ENCODE measurements at places on chromosomes 16 and 17. TPM values are rescaled to one million over a fixed set of nuclear protein-coding genes. Genes with fewer than 3 reads are reported as not detected.

GRCh38 chr17:64403881-64404460, 13.3 kb upstream of the PECAM1 start:
- H3K4me3 ChIP-seq: no peak overlapping the region
- no peaks in the 10 kb centered on the region for H3K4me1 ChIP-seq
- H3K27ac ChIP-seq: no peak overlapping the region
- no peaks in the 10 kb centered on the region for H3K27me3 ChIP-seq

DNA sequence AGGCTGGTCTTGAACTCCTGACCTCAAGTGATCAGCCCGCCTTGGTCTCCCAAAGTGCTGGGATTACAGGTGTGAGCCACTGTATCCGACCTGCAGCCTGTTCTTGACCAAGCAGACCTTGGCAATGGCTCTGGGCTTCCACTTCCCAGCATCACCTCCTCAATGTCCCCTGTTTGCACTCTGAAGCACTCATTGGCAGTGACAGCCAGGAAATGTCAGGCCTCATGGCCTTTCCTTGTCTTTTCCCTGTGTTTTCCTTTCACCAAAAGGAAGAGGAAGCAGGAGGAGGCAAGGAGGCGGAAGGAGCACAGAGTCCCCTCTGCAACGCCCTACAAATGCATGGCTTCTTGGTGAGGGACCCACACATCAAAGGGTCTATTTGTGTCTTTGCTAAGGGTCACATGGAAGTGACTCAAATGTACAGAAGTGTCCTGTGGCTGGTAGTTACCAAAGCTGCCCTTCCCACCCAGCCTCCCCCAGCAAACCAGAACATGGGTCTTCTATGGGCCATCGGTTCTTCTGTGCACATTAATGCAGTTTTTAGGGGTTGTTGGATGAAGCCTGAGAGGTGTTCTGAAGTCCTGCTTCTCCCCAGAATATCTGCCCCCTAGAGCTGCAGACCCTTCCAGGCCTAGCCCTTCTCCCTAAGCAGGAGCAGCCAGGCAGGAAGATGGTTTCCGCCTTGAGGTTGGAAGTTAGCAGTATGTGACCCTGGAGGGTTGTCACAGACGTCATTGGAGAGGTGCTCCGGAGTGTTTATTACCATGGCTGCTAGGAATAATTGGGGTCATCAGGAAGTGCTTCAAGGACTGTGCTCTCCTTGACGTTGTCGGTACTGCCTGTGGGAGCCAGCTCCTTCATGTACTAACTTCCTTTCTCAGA, 60.8 kb downstream of the WIPI1 start:
- H3K36me3 ChIP-seq: no peaks in the 10 kb centered on the region
- H3K4me1 ChIP-seq: no peaks in the 10 kb centered on the region
- no peak overlapping the region for H3K4me3 ChIP-seq
- H3K27me3 ChIP-seq: no peaks in the 10 kb centered on the region
- no peak overlapping the region for H3K27ac ChIP-seq

GRCh38 chr16:4745274-4745569, 10.9 kb downstream of the DNAAF8 start:
- no peaks in the 10 kb centered on the region for H3K27me3 ChIP-seq
- H3K4me1 ChIP-seq: peaks cover 21% of the 10 kb centered on the region
- DNase-seq: no peak
- no peak overlapping the region for H3K27ac ChIP-seq
- no peak overlapping the region for H3K4me3 ChIP-seq
- peaks cover 5% of the 10 kb centered on the region for H3K36me3 ChIP-seq

DNA sequence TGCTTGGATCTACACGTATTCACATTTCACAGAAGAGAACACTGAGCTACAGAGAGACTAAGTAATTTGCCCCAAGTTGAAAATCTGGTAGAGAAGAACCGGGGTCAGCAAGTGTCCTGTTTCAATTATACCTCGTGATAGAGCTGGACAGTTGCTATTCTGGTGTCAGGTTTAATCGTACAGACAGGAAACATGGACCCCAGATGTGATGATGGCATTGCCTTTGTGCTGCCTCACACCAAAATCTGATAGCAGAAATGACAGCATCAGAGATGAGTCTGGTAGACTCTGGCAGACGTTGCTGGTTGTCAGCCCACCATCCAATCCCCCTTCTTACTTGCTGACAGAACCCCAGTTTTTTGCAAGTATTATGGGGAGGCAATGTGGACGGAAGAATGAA, 112.1 kb upstream of the FOXF1 start:
- DNase-seq: no peak
- no peak overlapping the region for H3K4me3 ChIP-seq
- H3K4me1 ChIP-seq: peaks cover 21% of the 10 kb centered on the region
- no peaks in the 10 kb centered on the region for H3K36me3 ChIP-seq

DNA sequence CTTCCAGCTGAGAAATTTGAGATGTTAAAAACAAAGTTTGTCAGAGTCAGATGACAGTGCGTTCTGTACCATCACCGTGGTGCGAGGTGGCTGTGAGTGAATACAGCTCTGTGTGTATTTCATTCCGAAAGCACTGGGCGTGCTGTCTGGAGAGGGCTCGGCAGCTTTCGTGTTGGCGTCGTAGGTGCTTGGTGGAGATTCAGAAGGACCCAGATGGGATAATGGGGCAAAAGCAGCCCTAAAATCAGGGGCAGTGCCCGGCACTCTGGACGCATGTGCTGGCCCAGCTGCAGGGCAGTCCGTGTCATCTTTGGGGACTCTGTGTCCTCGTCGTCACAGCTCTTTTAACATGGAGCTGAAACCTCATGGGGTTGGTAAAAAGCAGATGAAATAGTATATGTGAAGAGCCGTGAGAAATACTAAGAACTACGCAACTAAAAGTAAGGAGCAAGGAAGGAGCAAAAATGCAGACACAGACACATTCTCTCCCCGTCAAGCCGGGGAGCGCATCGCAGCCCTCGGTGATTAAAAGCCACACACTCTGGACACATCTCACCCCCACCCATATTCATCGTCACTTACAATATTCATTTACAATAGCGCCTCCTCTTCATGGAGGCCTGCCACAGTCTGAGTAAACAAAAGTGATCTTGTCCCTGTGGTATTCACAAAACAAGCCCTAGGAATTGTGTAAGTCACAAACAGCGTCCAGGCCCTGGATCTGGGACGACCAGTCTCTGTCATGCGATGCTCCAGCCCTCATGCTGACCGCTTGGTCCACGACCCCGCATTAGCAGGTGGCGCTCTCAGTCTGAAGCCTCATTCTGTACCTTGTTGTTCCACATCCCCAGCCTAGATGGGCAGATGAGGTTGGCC, 206.7 kb downstream of the RPTOR start:
- DNase-seq: peak; percentile 89
- no peaks in the 10 kb centered on the region for H3K27me3 ChIP-seq
- H3K27ac ChIP-seq: peak overlapping the region; percentile 20
- H3K36me3 ChIP-seq: no peaks in the 10 kb centered on the region

GRCh38 chr17:38658741-38659345, 15.9 kb downstream of the EPOP start:
- peaks cover 28% of the 10 kb centered on the region for H3K27me3 ChIP-seq
- H3K27ac ChIP-seq: no peak overlapping the region
- no peaks in the 10 kb centered on the region for H3K36me3 ChIP-seq

- H3K4me3 ChIP-seq: no peak overlapping the region
- H3K27me3 ChIP-seq: no peaks in the 10 kb centered on the region
- no peak for DNase-seq
Measured at GRCh38 chr16:65546353-65546791, 424.5 kb upstream of the CDH11 start.

GRCh38 chr16:53094013-53094630, 39.3 kb downstream of the CHD9 start:
- no peaks in the 10 kb centered on the region for H3K36me3 ChIP-seq
- H3K4me1 ChIP-seq: no peaks in the 10 kb centered on the region
- H3K27me3 ChIP-seq: no peaks in the 10 kb centered on the region
- DNase-seq: peak; percentile 82
- H3K4me3 ChIP-seq: no peak overlapping the region

GRCh38 chr16:17301593-17302135, 169.1 kb downstream of the XYLT1 start:
- no peak for DNase-seq
- H3K4me1 ChIP-seq: peaks cover 2% of the 10 kb centered on the region
- peak overlapping the region; percentile 97 for H3K27ac ChIP-seq
- no peaks in the 10 kb centered on the region for H3K27me3 ChIP-seq
- no peak overlapping the region for H3K4me3 ChIP-seq

DNA sequence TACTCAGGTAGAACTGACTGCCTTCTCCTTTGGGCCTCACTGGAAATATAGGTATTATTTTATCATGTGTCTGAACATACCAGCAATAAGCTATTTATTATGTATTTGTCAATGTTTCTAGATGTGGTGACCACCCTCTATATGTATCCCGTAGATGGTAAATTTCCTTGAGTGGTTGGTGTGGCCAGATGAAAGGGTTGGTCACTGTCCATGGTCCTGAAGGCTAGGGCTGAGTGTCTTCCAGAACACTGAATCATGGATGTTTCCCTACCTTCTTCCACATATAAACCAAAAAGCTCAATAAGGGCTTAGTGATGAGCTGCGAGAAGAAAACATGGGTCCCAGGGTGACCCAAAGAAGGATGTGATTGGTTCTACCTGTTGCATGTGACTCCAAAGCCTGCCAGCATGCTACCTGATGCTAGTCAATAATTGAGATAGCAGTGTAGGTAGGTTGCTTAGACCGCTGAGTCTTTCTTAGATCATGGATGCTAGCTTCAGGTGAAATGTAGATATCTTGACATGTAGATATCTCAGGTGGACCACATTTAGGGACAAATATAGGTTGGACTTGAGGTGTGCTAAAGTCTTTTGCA, 150.3 kb downstream of the ASIC2 start:
- no peaks in the 10 kb centered on the region for H3K27me3 ChIP-seq
- no peak overlapping the region for H3K4me3 ChIP-seq
- no peak for DNase-seq
- H3K27ac ChIP-seq: no peak overlapping the region

- H3K27ac ChIP-seq: no peak overlapping the region
- no peaks in the 10 kb centered on the region for H3K4me1 ChIP-seq
- no peaks in the 10 kb centered on the region for H3K27me3 ChIP-seq
- no peak overlapping the region for H3K4me3 ChIP-seq
Measured at GRCh38 chr17:57158325-57158724, 73.3 kb downstream of the AKAP1 start.

GRCh38 chr17:34760931-34761495, 181.6 kb downstream of the TMEM132E start:
- H3K4me1 ChIP-seq: no peaks in the 10 kb centered on the region
- peak; percentile 47 for DNase-seq
- H3K36me3 ChIP-seq: no peaks in the 10 kb centered on the region

- no peaks in the 10 kb centered on the region for H3K27me3 ChIP-seq
- no peaks in the 10 kb centered on the region for H3K36me3 ChIP-seq
- H3K4me1 ChIP-seq: no peaks in the 10 kb centered on the region
- no peak overlapping the region for H3K4me3 ChIP-seq
Measured at GRCh38 chr17:44930667-44931066, 15.4 kb upstream of the GFAP start.

DNA sequence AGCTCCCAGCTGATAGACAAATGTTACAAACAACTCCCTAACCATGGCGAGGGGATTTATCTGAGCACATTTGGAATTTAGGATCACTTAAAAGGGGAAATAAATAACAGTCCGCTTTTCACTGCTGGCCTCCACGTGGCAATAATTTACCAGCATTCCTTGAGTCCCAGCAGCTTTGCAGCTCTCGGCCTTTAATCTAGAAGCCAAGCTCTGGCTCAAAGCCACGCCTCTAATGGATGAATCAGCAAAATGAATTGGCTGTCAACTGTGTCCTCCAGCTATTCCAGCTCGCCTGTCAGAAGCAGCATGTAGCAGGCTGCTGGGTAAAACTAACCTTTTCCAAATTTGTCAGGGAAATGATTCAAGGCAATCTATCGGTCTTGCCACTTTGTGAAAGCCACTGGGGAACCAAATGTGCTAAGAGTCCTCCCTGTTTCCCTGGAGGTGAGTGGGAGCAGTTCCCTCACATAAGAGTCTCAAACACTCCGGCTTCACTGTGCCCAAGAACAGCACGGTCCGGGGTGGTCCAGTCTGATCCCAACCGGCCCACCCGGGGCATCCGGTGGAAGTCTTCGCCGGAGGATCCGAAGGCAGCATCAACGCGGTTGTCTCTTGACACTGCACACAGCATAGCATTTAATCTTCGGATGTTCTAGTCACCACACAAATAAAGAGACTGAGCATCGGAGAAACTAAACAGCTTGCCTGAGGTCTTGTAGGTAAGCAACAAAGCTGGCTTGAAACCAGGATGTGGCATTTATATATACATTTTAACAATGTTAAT, 143.3 kb downstream of the PARN start:
- no peaks in the 10 kb centered on the region for H3K4me1 ChIP-seq
- no peaks in the 10 kb centered on the region for H3K27me3 ChIP-seq
- peak overlapping the region; percentile 40 for H3K4me3 ChIP-seq
- H3K36me3 ChIP-seq: no peaks in the 10 kb centered on the region

- no peak overlapping the region for H3K27ac ChIP-seq
- H3K4me1 ChIP-seq: no peaks in the 10 kb centered on the region
- no peaks in the 10 kb centered on the region for H3K27me3 ChIP-seq
- H3K4me3 ChIP-seq: no peak overlapping the region
- no peak for DNase-seq
Measured at GRCh38 chr17:1597861-1598342, 30.7 kb downstream of the SLC43A2 start.

GRCh38 chr16:86022381-86022960, 123.5 kb downstream of the IRF8 start:
- H3K27ac ChIP-seq: no peak overlapping the region
- peaks cover 17% of the 10 kb centered on the region for H3K4me1 ChIP-seq
- DNase-seq: peak; percentile 21
- no peaks in the 10 kb centered on the region for H3K36me3 ChIP-seq

GRCh38 chr16:2512735-2513404, 882 bp upstream of the ATP6V0C start:
- peak; percentile 72 for DNase-seq
- peak overlapping the region; percentile 92 for H3K4me3 ChIP-seq
- no peaks in the 10 kb centered on the region for H3K36me3 ChIP-seq
- no peaks in the 10 kb centered on the region for H3K27me3 ChIP-seq

GRCh38 chr17:4130715-4131114, 12.1 kb downstream of the ZZEF1 start:
- no peak overlapping the region for H3K27ac ChIP-seq
- peaks cover 20% of the 10 kb centered on the region for H3K4me1 ChIP-seq
- no peak overlapping the region for H3K4me3 ChIP-seq
- no peaks in the 10 kb centered on the region for H3K27me3 ChIP-seq
- peak; percentile 64 for DNase-seq

DNA sequence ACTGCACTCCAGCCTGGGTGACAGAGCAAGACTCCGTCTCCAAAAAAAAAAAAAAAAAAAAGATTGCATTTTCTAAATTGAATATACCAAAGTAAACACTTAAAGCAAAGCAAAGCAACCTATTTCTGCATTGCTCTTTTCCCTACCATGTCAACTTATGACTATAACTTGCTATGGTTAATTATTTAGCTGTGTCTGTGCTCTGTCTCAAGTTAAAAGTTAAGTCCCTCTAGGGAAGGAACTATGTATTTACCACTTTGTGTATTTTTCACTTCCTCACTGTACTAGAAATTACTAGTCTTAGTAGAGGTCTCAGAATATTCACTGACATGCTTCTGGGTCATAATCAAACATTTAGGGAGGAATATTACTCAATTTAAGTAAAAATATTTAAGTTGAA, 711.7 kb upstream of the SOX9 start:
- H3K4me1 ChIP-seq: no peaks in the 10 kb centered on the region
- no peaks in the 10 kb centered on the region for H3K36me3 ChIP-seq
- H3K27me3 ChIP-seq: no peaks in the 10 kb centered on the region
- no peak overlapping the region for H3K4me3 ChIP-seq
- no peak overlapping the region for H3K27ac ChIP-seq
- DNase-seq: no peak

GRCh38 chr17:78797691-78798585, 15.9 kb upstream of the CYTH1 start:
- H3K36me3 ChIP-seq: peaks cover 93% of the 10 kb centered on the region
- DNase-seq: no peak
- H3K4me1 ChIP-seq: no peaks in the 10 kb centered on the region
- H3K4me3 ChIP-seq: no peak overlapping the region

SRRM2 gene
- 826 TPM for total RNA-seq

SLC38A8 gene
- total RNA-seq: not detected

SLC13A2 gene
- total RNA-seq: under 0.01 TPM

ALOX12 gene
- not detected for total RNA-seq

DLX3 gene
- total RNA-seq: not detected

KRT39 gene
- total RNA-seq: not detected

IRF8 gene
- 3.5 TPM for total RNA-seq
